Glutamatergic neuron (in vitro differentiated cells): ENCODE measurements at places on chromosomes 7 and 10. TPM values are rescaled to one million over a fixed set of nuclear protein-coding genes. Genes with fewer than 3 reads are reported as not detected.

The AKR1C2 gene
- total RNA-seq = 3.8 TPM

The MMRN2 gene
- 5.4 TPM for total RNA-seq

The PAX4 gene
- total RNA-seq = not detected

The DNAJB6 gene
- 120 TPM for total RNA-seq

The SKIDA1 gene
- 1.3 TPM for total RNA-seq

The SPAG6 gene
- total RNA-seq = not detected

The APBB1IP gene
- not detected for total RNA-seq

The GIMAP8 gene
- not detected for total RNA-seq

The SPOCK2 gene
- total RNA-seq = 362 TPM

The MAPK8 gene
- 317 TPM for total RNA-seq

The TWIST1 gene
- not detected for total RNA-seq

The IRF5 gene
- not detected for total RNA-seq

The FBXL13 gene
- total RNA-seq = 1.1 TPM

The CFAP46 gene
- total RNA-seq = 5.2 TPM

The HMX3 gene
- not detected for total RNA-seq

The TMEM225B gene
- 0.66 TPM for total RNA-seq

The LIPM gene
- not detected for total RNA-seq

The CALHM1 gene
- not detected for total RNA-seq

The C10orf90 gene
- total RNA-seq = not detected

The IDI2 gene
- not detected for total RNA-seq

The NPY gene
- not detected for total RNA-seq

The C10orf95 gene
- not detected for total RNA-seq
